ENCODE measurements at places on chromosomes 2 and 18.

DNA sequence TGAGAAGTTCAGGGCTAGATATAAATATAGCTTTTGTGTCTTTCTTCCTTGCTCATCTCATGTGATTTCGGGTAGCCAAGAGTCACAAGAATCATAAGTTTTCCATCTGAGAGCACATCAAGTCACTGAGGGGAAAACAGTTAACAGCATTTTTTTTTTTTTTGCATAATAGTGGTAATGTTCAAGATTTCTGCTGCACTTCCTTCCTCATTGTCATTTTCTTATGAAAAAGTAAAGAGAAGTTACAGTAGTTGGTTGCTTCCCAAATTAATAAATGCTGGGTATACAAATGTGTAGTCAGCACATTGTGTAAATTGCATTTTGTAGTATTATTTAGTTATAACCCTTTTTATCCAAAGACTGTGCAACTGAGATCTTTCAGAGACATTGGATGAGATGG, 93.6 kb downstream of the ZEB2 start:
- DNase-seq = no peak

DNA sequence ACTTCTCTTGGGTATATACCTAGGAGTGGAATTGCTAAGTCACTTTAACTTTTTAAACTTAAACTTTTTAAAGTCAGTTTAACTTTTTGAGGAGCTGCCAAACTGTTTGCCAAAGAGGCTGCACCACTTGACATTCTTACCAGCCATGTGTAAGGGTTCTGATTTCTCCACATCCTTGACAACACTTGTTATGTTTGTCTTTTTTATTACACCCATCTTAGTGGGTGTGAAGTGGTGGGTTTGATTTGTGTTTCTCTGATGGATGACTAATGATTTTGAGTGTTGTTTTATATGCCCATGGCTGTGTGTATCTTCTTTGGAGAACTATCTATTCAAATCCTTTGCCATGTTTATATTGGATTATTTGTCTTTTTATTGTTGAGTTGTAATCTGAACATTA, 13.6 kb downstream of the ASAP2 start:
- DNase-seq = no peak

DNA sequence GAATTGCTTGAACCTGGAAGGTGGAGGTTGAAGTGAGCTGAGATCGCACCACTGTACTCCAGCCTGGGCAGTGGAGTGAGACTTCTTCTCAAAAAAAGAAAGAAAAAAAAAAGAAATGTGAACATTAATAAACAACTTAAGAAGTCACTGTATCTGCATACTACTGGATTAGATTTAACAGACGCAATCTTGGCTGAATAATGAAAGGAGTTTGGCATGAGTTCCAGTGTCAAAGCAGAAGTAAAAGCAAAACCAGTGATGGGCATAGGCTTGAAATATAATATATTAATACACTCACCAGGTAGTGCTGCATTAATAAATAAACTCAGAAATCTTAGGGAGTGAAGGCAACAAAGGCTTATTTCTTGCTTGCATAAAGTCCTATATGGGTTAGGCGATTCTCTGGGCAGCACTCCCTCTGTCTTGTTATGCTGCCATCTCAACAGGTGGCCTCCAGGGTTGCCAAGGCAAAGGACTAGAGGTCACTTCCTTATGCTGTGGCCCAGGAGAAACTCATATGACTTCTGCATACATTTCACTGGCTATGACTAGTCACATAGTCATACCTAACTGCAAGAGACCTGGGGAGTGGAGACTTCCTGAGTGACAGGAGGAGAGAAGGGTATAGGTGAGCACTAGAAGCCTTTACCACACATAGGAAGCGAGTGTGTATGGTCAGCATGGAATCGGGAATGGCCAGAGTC, 296.2 kb upstream of the SPRED2 start:
- DNase-seq = no peak

GRCh38 chr2:127810156-127810618, 784 bp downstream of the WDR33 start:
- DNase-seq = no peak

- DNase-seq = no peak
These were observed 649.9 kb upstream of the RAB6C start for GRCh38 chr2:129329574-129329973.

- DNase-seq = peak; percentile 49
These were observed 117.4 kb upstream of the CWC22 start for GRCh38 chr2:180124273-180125139.

GRCh38 chr2:100520224-100520623, 42.6 kb upstream of the PDCL3 start:
- DNase-seq = no peak

DNA sequence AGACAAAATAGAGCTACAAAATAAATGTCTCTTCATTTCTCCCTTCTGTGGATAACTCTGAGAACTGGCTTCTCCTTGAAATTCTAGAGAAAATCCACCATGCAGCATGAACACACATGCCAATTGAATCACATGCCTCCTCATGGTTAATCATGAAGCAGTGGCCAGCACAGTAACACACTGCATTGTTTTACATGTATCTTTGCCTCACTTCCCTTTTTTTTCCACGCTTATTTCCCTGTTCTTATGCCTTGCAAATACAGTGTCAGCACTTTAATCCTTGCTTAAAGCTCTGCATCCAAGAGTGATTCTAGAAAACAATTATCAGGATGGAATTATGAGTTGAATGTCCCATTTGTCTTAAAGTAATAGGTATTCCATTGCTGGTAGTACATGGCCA, 50.3 kb upstream of the ZBTB7C start:
- no peak for DNase-seq

DNA sequence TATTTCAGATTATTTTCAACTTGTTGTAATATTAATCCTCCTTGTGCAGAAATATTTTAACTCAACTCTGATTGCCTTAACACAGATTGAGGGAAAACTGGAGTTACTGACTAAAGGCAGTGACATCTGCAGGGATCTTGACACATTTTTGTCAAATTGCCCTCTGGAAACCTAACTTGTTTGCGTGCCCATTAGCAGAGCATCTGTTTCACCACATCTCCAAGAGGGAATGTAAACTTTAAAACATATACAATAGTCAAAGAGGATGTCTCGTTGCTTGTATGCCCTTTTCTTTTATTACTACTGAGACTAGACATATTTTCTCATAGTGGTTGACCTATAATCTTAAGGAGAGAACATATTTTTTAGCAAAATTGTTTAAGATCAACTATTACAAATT, 14.2 kb downstream of the INPP1 start:
- DNase-seq = no peak

DNA sequence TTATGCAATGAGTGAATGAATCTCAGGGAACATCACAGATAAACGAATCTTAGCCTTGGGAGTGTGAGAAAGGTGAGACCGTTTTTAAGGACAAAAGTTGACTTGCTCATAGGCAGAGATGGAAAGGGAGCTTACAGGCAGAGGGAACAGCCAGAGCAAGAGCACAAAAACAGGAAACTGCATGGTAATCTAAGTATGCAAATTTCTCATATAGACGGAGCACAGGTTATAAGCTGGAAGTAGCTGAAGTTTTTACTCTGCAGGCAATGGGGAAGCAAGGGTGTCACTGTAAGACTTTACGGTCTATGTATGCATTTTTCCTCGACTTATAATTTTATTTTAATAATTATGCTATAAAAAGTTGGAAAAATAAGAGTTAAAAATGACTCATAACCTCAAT, 44.8 kb upstream of the STRN start:
- no peak for DNase-seq

DNA sequence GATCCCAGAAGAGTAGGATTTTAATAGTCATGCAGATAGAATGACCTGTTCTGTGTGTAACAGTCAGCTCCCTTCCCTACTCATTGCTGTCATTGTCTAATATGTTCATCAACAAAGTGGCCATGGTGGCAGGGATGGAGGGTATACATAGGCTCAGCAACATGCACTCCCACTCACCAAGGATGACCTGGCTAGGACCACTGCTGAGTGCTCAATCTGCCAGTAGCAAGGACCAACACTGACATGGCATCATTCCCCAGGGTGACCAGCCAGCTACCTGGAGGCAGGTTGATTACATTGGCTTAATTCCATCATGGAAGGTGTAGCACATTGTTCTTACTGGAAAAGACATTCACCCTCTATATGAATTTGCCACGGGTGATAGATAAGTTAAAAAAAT, 401.7 kb upstream of the CELF4 start:
- DNase-seq = no peak

- DNase-seq = no peak
These were observed 92.0 kb upstream of the BCL2L11 start for GRCh38 chr2:111028720-111029119.

DNA sequence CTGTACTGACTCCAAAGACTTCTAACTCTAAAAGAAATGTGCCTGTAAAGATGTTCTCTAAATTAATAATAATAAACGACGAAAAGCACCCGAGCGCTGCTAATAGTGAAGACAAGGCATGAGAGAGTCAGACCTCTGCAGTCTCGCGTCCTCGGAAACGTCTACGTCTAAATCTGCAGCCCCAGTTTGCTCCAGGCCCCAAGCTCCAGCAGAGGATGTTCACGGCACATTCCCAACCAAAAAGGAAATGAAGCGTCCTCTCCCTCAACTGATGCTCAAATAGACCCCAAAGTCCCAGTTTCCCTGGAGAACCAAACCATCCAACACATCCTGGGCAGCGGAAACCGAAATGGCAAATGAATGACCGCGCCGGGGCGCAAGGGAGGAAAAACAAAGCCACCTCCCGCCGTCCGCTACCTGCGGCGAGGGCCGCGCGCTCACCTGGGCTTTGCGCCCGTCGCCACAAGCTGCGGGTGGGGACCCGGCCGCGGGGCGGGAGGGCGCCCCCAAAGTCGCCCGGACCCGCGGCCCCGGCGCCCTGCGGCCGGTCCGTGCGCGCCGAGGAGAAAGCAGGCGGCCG, 47.1 kb upstream of the CCDC150 start:
- DNase-seq = peak; percentile 56

- no peak for DNase-seq
These were observed 25.5 kb upstream of the SEH1L start for GRCh38 chr18:12922266-12922665.

DNA sequence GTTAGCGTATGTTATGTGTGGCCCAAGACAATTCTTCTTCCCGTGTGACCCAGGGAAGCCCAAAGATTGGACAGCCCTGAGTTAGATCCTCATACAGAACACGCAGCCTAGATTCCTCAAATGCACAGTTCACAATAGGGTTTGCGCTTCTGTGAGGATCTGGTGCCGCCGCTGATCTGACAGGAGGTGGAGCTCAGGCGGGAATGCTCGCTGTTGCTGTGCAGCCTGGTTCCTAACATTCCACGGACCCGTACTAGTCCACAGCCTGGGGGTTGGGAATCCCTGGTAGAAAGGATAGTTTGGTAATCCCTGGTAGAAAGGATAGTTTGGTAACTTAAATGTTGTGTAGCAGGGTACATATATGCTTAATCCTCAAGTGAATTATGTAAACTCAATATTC, 27.0 kb downstream of the MAPRE3 start:
- no peak for DNase-seq

DNA sequence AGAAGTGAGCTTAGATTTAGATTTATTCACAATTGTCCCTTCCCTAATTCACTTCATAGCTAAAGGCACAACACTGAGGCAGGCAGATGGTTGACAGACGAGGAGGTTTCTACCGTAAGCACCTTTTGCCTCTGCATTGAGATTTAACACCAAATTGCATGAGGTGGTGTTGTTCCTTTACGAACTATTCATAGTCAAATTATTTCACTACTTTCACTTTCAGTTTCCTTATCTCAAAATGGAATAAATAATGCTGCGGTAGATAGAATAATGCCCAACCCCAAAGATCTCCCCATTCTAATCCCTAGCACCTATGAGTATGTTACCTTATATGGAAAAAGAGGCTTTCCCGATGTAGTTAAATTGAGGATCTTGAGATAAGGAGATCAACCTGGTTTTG, 58.9 kb upstream of the LINC00305 start:
- no peak for DNase-seq

GRCh38 chr2:214796911-214797310, 12.6 kb downstream of the BARD1 start:
- no peak for DNase-seq

DNA sequence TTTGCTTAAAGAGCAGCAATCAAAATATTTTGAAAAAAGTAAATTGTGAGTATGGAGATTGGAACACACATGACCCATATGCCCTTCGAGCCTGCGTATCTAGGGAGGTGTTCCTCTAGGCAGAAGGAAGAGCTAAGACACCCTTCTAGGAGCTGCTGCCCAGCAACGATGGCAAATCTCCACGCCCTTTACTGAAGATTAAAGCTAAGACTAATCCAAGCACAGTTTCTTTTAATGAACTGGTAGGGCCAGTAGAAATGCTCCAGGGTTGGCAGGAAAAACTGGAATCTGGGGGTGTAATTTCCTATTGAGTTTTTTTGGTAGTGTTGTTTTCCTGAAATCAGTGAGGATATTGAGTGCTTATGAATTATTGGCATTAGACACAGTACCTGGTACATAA, 712 bp upstream of the SERPINB13 start:
- no peak for DNase-seq

DNA sequence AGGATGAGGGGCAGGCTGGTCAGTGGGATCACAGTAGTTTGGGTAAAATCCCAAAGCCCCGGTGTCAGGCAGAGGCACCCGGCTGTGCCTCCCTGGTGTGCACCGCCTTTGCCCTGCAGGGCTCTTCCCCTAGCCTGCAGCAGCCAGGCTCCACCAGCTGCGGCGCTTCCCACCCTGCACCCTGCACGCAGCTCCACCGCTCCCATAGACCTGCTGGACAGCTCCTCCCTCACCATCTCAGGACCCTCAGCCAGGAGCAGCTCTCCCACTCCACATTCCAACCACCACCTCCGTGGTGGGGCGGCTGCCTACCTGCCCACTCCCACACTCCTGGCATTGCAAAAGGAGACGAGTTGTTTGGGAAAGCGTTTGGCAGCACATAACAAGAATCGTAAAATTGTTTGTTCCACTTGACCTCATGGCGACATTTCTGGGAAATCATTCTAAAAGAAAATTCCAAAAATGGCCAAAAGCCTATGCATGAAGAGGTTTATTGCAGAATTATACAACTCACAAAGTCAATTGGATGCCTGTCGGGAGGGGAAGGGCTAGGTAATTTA, 287.4 kb upstream of the HDAC4 start:
- no peak for DNase-seq

GRCh38 chr2:206615417-206616089, 26.7 kb upstream of the FAM237A start:
- no peak for DNase-seq

DNA sequence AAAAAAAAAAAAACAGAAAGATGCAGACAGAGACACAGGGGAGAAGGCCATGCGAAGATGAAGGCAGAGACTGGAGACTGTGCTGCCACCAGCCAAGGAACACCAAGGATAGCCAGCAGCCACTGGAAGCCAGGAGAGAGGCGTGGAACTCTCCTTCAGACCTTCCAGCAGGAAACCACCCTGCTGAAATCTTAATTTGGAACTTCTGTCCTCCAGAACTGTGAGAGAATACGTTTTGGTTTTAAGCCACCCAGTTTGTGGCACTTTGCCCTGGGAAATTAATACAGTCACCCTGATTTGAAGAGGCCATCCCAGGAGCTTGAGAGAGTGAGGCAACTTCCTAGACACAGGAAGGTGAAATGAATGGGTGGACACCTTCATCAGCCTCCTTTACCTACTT, 93.7 kb downstream of the IRS1 start:
- no peak for DNase-seq

DNA sequence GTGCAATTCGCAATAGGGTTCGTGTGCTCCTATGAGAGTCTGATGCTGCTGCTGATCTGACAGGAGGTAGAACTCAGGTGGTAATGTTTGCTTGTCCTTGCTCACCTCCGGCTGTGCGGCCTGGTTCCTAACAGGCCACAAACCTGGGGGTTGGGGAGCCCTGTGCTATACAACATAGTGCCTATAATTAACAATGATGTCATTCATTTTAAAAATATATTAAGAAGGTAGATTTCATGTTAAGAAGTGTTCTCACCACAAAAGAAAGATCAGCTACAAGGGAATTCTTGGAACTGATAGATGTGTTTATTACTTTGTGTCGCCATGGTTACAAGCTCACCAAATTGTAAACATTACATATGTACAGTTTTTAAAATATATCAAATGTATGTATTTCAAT, 200.5 kb downstream of the GRB14 start:
- DNase-seq = no peak
